Stimulated activated CD4-positive, alpha-beta T cell treated with anti-CD3 and anti-CD28 coated beads, TNF-alpha, amount 100 ng/mL, for 24 hours (primary cell): ENCODE measurements at places on chromosomes 5 and 9.

DNA sequence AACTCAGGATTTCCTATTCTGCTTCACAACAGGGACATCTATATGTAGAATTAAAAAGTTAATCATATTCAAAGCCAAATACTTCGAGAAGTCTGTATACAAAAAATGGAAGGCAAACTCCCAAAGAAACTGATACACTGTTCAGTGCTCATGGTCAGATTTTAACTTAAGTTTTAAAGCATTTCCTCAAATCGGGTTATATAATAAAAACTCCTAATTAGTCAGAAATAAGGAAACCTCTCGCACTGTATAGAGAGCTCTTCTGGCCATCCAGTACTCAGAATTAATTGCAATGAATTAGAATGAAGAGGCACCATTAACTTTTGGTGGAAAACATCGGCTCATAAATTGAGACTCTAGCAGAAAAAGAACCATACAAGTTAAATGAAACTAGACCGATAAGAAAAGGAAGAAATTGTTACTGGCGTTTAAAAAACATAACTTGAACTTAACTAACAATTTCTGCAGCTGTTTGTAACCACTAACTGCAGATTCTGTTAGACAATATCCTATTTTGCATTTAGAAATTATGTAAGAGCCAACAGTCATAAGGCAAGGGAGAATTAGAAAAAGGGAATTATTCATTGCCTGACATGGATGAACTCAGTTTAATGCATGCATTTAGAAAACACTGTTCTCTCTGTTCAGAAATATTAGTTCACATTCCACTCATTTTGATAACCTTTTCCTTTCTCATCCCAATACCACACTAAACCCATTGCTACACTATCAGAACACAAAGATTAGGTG is 96.6 kb downstream of the FNBP1 start:
- DNase-seq: no peak

DNA sequence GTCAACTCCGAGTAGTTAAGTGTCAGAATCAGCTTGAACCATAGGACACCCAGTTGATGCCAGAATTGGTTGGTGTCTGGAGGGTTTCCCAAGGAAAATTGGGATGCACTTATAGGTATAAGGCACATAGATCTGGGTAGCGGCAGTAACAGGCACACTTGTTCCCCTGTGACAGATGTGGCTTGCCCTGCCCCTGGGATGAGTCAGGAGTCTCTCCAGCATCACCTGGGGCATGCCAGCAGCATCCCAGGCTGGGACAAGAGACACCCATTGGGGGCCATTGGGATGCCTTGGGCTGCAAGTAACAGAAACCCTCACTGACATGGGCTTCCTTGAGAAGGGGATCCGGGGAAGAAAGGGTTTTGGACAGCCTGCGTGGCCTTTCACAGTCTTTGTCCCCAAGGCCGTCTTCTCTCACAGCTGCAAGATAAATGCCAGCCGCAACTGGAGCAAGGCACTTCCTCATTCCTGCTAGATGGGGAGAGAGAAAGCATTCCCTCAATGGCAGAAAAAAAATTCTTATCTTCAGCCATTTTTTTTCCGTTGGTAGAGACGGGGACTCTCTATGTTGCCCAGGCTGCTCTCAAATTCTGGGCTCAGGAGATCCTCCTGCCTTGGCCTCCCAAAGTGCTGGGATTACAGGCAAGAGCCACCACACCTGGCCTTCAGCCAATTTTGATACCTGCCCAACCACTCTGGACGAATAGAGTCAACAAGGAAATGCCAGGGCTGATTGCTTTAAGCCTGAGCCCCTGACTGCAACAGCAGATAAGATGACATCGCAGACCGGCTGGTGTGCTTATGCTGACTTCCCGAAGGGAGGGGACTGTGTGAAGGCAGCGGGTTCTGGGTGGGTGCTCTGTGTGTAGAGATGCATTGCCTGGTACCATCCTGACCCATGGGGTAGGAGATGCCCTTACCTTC is 13.3 kb upstream of the RNF130 start:
- DNase-seq: no peak

- no peak for DNase-seq
Measured at GRCh38 chr9:129164246-129164930, 13.7 kb downstream of the IER5L start.

- no peak for DNase-seq
Measured at GRCh38 chr5:83745816-83746215, 25.2 kb upstream of the HAPLN1 start.

GRCh38 chr9:123365287-123365880 is 9.4 kb downstream of the CRB2 start:
- DNase-seq: no peak

- DNase-seq: no peak
Measured at GRCh38 chr9:68530618-68531017, 10.1 kb downstream of the TMEM252 start.

- no peak for DNase-seq
Measured at GRCh38 chr5:137492331-137492730, 6.8 kb downstream of the SPOCK1 start.

DNA sequence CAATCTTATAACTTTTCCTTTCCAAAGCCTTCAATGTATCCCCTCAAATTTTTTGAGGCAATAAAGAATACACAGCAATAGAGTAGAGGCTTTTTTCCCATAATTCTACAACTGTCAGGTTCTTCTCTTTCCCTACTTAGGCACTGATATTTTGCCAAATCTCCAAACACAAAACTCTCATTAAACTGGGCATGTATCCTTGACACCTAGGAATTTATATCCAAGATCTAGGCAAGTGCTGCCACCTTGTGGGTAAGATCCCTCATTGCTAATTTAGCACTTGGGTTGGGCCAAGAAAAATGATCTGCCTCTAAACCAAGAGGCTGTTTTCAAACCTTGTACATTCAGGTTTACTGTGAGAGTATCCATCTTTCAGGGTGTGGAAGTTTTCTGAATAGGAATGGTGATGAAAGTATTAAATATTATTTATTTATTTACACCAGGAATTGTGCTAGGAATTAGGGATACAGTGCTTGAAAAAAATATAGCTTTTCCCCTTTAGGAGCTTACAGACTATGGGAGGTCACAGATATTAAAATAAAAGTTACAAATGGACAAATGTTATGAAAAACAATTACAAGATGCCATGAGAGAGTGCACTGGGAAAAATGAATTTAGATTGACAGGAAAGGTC is 17.6 kb downstream of the TSTD2 start:
- DNase-seq: peak; percentile 34

GRCh38 chr5:15495026-15495425 is 5.0 kb upstream of the FBXL7 start:
- DNase-seq: no peak

- no peak for DNase-seq
Measured at GRCh38 chr5:133967124-133967523, 1.3 kb downstream of the C5orf15 start.

DNA sequence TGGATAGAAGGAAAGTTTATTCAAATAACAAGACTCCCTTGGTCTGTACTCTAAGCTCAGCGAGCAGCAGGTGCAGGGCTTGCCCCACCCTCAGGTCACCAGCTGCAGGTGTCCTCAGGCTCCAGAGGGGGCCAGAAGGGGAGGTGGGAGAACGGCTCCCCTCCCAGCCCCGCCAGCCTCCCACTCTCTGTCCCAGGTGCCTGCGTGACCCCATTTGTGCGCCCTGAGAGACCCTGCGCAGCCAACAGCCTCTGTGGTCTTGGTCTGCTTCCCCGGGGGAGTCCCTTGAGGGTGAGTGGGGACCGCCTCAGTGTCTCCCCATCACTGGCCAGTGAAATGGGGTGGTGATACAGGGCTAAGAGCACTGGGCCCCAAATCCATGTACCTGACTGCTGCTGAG is 62.3 kb upstream of the STXBP1 start:
- no peak for DNase-seq

DNA sequence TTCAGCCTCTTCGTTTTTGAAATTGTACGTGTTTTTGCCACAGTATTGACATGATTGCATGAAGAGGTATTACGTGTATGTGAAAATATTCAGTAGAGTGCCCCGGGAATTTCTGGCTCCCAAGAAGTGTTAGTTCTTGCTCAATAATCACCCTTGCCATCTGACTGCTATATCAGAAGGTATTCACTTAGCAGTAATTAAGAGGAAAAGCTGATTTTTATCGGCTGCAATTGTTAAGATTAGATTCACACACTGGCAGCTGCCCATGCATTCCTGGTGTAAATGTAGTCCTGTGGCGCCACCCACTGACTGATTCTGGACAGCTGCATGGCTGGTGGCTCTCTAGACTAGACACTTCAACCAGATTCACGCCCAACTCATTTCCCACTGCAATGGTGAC is 440.1 kb upstream of the ADAMTS16 start:
- no peak for DNase-seq

DNA sequence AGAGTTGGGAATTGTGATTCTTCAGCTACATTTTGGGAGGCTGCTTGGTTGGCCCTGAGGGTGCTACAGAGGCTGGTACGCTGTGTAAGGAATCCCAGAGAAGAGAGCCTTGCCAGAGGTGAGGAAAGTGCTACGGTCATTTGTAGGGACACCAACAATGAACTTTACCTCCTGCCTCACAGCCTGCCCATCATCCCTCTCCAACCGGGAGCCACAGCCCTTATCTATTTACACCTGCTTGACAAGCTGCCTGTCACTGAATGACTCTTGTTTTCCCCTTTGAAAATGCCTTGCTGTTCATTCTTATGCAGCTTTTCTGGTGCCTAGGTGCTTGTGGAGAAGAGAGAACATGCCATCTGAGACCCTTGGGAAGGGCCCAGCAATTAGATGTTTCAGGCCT is 110.8 kb downstream of the PCSK1 start:
- DNase-seq: no peak

DNA sequence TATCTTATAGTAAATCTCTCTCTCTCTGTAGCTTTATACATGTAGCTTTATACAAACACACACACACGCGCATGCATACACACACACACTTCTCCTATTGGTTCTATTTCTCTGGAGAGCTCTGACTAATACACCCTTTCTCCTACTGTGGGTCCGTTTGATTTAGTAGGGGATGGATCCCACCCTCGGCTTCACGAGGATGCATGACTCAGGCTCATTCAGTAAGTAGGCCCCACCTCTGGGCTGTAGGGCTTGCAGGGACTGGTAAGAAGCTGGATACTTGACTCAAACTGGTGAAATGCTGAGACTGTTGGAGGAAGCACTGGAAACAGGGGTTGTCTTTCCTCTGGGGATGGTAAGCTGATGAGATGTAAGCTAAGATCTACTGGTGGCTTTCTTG is 98.7 kb downstream of the SLC24A2 start:
- DNase-seq: no peak

GRCh38 chr9:99431103-99431502 is 209.0 kb downstream of the SEC61B start:
- DNase-seq: no peak

- DNase-seq: no peak
Measured at GRCh38 chr5:89178541-89178940, 295.6 kb upstream of the MEF2C start.

- DNase-seq: no peak
Measured at GRCh38 chr9:2824564-2824963, 19.3 kb downstream of the PUM3 start.

DNA sequence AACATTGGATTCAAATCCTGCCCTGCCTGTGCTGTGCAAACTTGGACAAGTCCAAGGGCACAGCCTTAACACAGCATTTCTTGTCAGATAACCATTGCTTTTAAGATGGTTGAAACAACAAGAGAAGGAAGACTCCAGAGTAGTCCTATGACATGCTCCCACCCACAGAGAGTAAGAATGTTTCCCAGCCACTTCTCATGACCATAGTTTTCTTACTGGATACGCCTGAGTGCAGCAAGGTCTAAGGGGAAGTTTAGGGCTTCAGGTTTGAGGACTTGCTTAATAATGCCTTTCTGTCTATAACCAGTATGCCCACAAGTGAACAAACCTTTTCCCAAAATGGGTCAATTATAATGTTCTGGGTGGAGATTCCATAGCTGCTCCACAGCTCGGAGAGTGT is 126.4 kb downstream of the SLF1 start:
- no peak for DNase-seq

GRCh38 chr9:137021979-137022661 is 5.9 kb downstream of the ABCA2 start:
- DNase-seq: no peak

GRCh38 chr5:169701910-169702451 is 64.9 kb downstream of the DOCK2 start:
- no peak for DNase-seq

DNA sequence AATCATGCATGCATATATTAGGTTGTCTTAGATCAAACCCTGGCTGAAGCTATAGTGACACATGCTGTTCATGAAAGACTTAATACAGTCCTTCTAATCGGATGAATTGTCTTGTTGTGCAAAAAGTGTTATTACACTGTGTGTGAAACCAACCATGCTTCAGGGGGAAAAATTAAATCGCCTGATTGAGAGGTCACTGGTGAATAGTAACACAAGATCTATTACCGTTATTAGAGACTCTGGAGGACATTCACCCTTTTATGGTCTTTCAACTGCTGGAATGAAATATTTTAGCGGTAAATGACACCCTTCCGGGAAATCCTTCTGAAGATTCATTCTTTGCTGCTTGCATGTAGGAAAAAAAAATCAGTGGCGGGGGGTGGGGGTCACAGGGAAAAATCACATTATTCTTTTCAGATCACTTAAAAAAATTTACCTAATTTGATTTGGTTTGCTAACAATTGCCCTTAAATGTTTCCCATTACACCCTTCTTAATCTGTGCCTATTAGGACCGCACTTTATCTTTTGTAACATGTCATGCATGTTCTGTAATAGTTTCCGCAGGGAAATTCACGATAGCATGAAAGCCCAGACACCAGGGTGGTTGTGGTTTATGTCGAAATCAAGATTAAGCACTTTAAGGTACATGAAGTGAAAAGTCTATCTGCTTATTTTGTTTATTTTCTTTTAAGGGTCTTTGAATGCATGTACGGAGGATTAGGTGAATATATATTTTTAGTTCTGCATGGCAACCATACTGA is 120.6 kb downstream of the FOCAD start:
- no peak for DNase-seq

- DNase-seq: no peak
Measured at GRCh38 chr9:134540276-134541096, 101.1 kb upstream of the COL5A1 start.

- DNase-seq: no peak
Measured at GRCh38 chr5:121819682-121820261, 31.9 kb upstream of the FTMT start.

- no peak for DNase-seq
Measured at GRCh38 chr9:107108342-107109130, 174.5 kb upstream of the RAD23B start.

DNA sequence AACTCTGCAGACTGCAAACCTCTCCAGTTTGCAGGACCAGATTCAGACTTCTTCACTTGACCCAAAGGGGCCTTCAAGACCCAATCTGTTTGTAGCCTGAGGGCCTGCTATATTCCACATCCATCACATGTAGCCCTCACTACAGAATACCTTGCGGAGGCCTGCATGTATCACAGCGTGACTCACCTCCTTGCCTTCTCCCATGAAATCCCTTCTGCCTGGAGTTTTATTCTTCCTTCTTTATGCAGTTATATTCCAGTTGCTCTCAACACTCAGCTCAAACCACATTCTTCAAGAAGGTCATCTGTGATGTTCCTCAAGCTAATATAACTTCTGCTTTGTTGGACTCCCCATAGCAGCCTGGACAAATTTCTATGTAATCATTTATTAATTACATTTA is 198.5 kb upstream of the PTGER4 start:
- DNase-seq: no peak

- DNase-seq: no peak
Measured at GRCh38 chr5:179906795-179907555, 722 bp downstream of the TBC1D9B start.
